Amniotic stem cell (primary cell): ENCODE measurements at places on chromosomes 11 and 22.

- no peak for DNase-seq
Measured at GRCh38 chr11:69879729-69880005, 60.5 kb upstream of the FGF3 start.

DNA sequence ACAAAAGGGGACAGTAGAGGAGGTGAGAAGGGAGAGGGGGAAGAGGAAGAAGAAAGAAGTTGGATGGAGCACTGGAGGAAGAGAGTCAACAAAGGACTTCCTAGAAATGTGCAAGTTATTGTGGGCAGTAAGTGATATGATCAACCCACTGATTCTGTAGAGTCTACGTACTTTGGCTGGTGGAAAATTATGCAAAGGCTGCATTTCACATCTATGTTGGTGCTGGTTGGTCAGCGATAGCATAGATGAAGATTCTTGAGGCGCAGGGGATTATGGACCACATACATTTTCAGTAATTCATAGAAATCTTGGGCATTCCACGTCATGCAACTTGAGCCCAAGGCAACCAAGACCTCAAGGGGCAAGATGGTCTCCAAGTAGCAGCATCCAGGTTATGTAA lies 12.6 kb upstream of the BIRC3 start:
- DNase-seq: no peak

GRCh38 chr22:24002851-24003250 lies 2.4 kb downstream of the GSTT4 start:
- no peak for DNase-seq

GRCh38 chr11:29405305-29405704 lies 611.5 kb downstream of the KCNA4 start:
- no peak for DNase-seq

DNA sequence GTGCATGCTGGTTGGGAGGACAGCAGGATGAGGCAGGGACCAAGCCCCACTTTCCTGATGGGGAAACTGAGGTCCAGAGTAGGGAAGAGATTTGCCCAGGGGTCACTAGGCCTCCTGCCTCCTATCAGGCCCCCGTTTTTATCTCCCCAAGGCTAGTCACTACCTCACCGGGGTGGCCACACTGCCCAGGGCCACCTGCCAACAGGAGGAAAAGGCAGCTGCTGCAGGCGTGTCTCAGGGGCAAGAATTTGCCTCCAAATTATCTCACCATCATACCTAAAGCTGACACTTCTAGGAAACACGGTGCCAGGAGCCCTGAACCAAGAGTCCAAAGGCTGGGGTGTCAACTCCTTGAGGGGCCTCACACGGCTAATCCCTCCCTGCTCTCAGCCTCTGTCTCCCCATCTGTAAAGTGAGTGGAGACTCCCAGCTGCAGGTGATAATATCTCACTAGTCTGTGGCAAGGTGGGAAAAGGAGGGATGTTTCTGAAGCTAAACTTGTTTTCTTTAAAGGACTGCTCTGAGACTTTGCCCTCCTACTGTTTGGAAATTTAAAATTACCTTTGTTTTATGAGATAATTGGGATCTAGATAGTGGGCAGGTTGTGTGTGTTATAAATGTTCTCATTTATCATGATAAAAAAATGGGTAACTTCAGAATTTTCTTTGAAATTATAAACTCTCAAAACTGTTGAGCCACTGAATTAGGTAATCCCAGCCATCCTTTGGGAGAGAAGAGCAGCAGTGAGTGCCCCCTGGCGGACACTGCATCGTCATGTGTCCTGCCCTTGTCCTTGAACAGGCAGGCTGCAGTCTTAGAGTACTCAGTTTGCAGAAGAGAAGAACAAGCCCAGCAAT lies 60.0 kb downstream of the MYO7A start:
- peak; percentile 74 for DNase-seq

DNA sequence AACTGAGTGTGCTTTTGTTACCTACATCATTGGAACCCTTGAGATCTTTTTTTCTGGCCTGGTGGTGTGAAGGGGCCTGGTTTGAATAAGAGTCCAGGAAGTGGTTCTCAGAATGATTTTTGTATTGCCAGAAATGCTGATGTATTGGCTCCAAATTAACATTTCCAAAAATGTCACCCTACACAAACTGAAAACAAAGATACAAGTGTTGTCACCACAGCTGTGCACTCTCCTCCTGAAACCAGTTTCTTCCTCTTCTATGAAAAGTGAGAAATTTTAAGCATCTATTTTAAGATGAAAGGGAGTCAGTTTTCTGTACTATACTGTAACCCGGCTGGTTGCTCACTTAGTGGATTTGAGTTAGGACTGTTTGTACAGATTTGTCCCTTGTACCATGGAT lies 218.8 kb downstream of the PGR start:
- no peak for DNase-seq

DNA sequence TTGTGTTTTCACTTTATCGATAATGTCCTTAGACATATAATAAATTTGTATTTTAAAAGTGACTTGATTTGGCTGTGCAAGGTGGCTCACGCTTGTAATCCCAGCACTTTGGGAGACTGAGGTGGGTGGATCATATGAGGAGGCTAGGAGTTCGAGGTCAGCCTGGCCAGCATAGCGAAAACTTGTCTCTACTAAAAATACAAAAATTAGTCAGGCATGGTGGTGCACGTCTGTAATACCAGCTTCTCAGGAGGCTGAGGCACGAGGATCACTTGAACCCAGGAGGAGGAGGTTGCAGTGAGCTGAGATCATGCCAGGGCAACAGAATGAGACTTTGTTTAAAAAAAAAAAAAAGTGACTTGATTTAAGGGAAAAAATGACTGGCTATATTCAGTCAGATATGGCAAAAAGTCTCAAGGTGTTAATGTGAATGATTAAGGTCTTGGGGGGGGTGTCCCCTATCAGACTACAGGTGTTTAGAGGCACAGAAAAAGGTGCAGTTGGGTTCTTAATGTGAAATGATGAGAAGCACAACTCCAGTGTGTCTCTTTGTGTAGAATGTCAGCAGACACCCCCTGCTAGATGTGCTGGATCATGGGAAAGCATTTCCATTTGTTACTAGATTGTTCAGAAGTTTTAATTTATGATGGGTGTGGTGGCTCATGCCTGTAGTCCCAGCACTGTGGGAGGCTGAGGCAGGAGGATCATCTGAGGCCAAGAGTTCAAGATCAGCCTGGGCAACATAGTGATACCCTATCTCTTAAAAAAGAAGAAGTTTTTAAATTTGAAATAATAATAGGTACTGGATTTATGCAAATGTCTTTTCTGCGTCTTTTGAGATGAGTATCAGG lies 17.0 kb downstream of the NEAT1 start:
- no peak for DNase-seq

- no peak for DNase-seq
Measured at GRCh38 chr11:27075655-27076054, 35.0 kb downstream of the BBOX1 start.

- no peak for DNase-seq
Measured at GRCh38 chr22:38733329-38733723, 22.5 kb downstream of the SUN2 start.

- DNase-seq: no peak
Measured at GRCh38 chr11:623999-624704, 603 bp downstream of the CDHR5 start.

DNA sequence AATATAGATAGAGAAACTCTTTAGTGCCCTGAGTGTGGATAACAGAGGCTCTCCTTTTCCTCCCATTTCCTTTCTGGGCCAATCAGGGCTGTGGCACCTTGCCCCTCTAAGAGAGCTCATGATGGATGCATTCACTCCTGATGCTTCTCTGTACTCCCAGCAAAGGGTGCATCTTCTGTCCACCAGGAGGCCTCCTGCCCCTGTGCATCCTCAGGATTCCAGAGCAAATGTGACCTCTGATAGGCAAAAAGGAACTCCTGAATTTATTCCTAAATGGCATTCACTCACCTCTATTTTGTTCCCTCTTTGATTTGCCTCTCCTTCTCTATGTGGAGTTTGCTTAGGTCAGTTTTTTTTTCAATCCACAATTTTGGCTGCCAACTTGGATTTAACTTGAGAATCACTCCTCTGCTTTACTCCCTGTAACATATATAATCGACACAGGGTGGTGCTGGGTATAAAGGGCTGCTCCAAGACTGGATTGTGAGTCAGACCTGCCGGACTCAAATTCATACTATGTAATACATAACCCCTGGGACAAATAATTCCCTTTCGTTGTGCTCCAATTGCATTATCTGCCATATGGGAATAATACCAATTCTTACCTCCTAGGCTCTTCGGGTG lies 1.1 kb upstream of the MRGPRX4 start:
- no peak for DNase-seq

GRCh38 chr22:47355776-47356510 lies 593.5 kb downstream of the TBC1D22A start:
- no peak for DNase-seq

DNA sequence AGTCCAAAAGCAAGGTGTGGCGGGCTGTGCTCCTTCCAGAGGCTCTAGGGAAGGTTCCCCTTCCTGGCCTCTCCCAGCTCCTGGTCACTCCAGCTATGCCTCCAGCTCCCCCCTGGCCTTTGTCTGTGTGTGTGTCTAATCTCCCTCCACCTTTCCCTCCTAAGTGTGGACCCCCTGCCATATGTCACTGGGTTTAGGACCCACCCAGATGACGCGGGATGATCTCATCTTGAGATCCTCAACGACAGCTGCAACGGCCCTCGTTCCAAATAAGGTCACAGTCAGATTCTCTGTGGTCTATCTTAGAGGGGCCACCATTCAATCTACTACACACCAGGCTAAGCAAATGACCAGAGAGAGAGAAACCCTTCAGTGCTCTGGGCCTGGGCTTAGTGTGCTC lies 107.9 kb downstream of the ARHGAP8 start:
- no peak for DNase-seq

DNA sequence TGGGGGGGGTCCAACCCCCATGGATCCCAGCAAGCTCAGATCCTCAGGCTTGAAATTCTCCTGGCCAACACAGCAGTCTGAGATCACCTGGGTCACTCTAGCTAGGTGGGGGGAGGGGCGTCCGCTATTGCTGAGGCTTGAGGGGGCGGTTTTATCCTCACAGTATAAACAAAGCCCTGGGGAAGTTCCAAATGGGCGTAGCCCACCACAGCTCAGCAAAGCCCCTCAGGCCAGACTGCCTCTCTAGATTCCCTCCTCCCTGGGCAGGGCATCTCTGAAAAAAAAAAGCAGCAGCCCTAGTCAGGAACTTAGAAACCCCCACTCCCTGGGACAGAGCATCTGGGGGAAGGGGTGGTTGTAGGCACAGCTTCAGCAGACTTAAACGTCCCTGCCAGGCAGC lies 16.7 kb downstream of the TRPC6 start:
- DNase-seq: no peak

DNA sequence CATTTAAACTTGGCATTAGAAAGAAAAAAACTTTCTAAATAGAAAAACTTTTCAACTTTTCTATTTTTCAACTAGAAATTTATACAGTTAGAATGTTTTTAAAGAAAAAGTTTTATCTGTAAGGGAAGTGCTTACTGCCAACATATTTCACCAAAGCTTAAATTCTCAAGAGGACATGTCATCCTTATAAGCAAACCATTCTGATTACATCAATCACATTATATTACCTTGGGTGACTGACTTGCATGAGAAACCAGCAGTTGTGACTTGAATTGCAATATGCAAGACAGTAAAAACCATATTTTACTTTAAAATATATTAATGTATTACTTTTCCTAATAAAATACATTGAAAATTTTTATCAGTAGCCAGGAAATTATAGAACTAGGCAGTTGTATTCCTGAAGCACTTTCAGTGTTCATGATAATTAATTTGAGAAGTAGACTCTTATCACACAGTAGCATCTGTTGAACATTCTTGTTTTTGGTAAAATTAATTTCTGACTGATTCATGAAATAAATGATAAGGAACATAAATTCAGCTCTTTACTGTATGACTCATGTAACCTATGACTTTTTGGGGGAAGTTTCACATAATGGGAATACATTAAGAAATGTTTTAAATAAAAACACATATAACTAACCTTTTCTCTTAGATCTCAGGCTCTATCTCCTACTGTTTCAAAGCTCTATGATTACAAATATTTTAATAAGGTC lies 345.0 kb upstream of the CCDC179 start:
- no peak for DNase-seq

DNA sequence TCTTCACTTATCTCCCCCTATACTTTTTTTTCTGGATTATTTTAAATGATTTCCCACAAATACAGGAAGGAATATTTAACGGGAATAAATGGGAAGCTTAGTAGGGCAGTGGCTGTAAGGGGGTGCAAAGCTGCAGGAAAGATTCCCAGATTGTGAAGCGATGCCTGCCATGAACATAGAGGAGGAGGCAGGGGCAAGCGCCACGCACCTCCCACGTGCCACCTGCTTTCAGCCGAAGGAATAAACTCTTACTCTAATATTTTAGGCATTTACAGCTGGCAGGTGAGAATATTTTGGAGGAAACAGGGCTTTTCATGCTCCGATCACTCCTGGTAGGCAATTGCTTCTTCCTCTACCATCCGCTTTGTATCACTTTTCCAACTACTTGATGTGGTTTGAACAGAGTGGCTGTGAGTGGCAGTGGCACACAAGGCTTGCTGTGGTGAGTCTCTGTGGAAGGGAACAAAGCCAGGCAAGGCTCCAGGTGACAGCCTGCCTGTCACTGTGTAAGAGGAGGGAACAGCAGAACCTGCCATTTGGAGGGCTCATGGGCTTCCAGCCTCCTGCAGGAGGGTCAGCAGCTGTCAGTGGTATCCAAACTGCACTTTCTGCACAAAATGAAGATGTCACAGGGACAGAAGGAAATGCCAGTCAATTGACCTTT lies 54.5 kb upstream of the PLET1 start:
- DNase-seq: no peak

- DNase-seq: no peak
Measured at GRCh38 chr11:114346709-114347141, 50.5 kb downstream of the NNMT start.

- DNase-seq: no peak
Measured at GRCh38 chr11:64237484-64237951, 3.1 kb downstream of the VEGFB start.

GRCh38 chr11:64642871-64643255 lies 51.8 kb downstream of the SLC22A12 start:
- DNase-seq: no peak

DNA sequence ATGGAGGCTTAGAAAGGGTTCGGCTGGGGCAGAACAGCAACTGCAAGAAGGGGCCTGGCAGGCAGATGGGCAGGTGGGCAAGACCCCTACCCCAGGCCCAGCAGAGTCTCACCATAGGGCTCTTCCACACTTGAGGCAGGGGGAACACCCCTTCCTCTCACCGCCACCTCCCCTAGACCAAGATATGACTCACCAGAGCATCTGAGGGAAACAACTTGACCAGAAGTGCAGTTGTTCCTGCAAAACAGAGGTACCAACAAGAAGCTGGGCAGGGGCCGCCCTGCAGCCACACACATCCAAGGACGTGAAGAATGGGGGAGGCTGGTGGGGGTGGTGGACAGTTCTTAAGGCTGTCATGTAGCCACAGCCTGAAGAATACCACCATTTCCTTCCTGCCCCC lies 10.9 kb downstream of the TMPRSS5 start:
- no peak for DNase-seq

- no peak for DNase-seq
Measured at GRCh38 chr11:65553301-65554001, 4.7 kb downstream of the LTBP3 start.

- DNase-seq: no peak
Measured at GRCh38 chr11:74532501-74533246, 39.1 kb upstream of the LIPT2 start.
